ENCODE measurements at places on chromosomes 4 and X.

GRCh38 chr4:135508006-135508714, 1306.6 kb upstream of the PABPC4L start:
- DNase-seq, result no peak

DNA sequence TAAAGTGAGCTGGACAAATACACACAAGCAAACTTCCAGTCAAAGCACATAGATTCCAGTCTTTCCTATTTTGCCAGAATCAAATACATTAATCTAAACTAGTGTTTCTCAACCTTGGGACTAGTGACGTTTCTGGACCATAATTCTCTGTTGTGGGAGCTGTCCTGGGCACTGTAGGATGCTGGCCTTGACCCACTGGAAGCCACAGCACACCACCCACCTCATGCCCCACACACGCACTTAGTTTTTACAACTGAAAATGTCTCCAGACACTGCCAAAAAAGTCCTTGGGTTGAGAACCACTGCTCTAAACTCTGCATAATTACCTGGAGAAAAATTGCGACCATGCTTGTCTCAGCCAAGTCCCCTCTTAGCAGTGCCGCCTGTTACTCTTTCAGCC, 57.6 kb downstream of the MAP3K15 start:
- no peak for DNase-seq

- DNase-seq, result no peak
Observed at GRCh38 chrX:857376-857775, 226.8 kb downstream of the SHOX start.

DNA sequence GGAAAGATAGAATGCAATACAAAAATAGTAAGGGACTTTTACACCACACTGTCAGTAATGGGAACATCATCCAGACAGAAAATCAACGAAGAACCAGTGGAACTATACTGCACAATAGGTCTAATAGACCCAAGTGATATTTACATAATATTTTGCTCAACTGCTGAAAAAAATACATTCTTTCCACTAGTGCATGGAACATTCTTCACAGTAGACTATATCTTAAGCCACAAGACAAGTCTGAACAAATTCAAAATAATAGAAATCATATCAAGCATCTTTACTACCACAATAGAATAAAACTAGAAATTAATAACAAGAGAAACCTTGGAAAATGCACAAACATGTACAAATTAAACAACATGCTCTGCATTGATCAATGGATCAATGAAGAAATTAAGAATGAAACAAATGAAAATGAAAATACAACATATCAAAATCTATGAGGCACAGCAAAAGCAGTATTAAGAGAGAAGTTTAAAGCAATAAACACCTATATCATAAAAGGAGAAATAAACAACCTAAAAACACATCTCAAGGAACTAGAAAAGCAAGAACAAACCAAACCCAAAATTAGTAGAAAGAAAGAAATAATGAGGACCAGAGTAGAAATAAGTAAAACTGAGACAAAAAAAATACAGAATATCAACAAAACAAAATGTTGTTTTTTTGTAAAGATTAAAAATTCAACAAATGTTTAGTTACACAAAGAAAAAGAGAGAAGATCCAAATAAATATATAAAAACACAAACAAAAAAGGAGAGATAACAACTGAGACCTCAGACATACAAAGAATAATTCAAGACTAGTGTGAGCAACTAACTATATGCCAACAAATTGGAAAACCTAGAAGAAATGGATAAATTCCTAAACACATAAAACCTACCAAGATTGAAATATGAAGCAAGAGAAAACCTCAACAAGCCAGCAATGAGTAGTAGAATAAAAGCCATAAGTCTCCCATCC, 51.5 kb upstream of the ANTXR2 start:
- no peak for DNase-seq

DNA sequence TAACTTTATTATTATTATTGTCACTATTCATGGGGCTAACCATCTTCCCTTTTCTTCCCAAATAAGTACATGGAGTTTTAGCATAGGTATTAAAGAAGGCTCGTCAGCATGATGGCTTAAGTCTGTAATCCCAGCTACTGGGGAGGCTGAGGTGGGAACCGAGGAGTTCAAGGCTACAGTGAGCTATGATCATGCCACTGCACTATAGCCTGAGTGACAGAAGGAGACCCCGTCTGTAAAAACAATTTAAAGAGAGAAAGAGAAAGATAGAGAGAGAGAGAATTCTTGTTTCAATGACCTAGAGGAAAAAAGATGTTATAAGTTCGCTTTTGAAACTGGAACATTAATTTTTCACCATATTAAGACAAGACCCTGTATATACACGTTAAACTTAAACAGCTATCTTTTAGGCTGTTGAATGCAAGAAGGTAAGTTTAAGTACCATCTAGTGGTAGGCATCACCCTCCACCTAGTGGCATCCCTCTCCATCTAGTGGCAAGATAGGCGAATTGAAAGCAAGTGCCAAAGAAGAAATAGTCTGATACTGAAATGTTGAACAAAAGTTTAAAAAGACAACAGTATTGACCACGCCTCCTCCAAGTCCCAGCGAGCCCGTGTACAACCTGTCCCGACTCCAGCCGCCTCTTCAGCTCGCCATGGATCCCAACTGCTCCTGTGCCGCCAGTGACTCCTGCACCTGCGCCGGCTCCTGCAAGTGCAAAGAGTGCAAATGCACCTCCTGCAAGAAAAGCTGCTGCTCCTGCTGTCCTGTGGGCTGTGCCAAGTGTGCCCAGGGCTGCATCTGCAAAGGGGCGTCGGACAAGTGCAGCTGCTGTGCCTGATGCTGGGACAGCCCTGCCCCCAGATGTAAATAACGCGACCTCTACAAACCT, 26.0 kb upstream of the YTHDC1 start:
- peak; percentile 64 for DNase-seq

GRCh38 chrX:15468036-15468435, 25.1 kb downstream of the PIR start:
- no peak for DNase-seq

GRCh38 chr4:56434599-56435139, 746 bp downstream of the PPAT start:
- DNase-seq, result peak; percentile 52

- DNase-seq, result no peak
Observed at GRCh38 chr4:97500423-97500822, 642.9 kb downstream of the STPG2 start.

GRCh38 chrX:29241809-29242208, 654.6 kb downstream of the IL1RAPL1 start:
- DNase-seq, result no peak

GRCh38 chr4:104642521-104642920, 147.8 kb upstream of the CXXC4 start:
- no peak for DNase-seq

- no peak for DNase-seq
Observed at GRCh38 chr4:80049402-80049801, 23.6 kb downstream of the ANTXR2 start.

- no peak for DNase-seq
Observed at GRCh38 chrX:45628041-45628440, 427.4 kb upstream of the DIPK2B start.

GRCh38 chr4:111441687-111442086, 703.6 kb upstream of the FAM241A start:
- DNase-seq, result no peak
